ENCODE measurements at places on chromosomes 12 and 14.
A peak's percentile ranks its signal among the peaks of the same experiment; 100 is the strongest.

GRCh38 chr12:69555461-69555860 lies 29.8 kb upstream of the CCT2 start:
- no peak for DNase-seq

- peak; percentile 39 for DNase-seq
Observed at GRCh38 chr14:65301862-65302539, 110.5 kb upstream of the FUT8 start.

DNA sequence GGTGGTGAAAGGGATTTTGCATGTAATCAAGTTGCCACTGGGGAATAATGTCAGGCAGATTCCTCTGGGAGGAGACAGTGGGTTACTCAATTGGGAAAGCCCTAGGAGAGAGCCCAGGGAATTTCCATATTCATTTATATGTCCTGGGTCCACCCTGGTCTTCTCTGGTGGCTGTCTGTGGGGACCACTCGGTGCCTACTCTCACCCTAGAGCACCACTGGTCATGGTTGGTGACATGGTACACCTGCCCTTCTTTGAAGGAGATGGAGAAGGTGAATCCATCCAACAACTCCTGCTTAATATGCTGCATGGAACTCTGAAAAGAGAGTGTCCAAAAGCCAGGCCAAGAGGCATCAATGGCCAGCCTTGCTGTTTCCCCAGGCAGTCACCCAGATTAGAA lies 12.8 kb upstream of the RERG start:
- no peak for DNase-seq

DNA sequence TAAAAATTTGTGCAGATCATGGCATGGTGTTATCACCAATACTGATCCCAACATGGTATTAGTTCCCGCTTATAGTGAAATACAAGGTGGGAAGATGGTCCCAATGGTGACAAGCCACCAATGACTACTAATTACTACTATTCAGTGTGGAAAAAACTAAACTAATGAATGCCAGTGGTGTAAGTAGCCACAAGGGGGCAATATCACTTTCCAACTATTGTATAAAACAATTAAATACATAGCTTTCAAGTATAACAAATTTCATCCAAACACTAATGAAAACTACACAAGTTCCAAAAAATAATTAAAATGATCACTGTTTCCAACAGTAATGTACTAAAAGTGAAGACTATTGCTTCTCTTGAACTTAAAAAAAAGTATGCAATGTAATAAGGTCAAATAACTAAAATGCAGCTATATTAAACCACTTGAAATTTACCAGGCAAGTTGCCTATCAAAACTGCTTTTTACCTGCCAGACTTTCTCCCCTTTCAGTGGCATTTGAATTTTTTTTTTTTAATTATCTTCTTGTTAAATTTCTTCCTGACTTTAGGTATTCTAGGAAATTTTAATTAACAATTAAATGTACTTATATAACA lies 58.0 kb downstream of the PAPLN start:
- peak; percentile 60 for DNase-seq

GRCh38 chr14:89325959-89326358 lies 91.1 kb downstream of the FOXN3 start:
- no peak for DNase-seq

GRCh38 chr14:58832095-58832521 lies 194.3 kb downstream of the DACT1 start:
- DNase-seq = no peak

- DNase-seq = no peak
Observed at GRCh38 chr12:79162948-79163347, 298.4 kb downstream of the SYT1 start.

DNA sequence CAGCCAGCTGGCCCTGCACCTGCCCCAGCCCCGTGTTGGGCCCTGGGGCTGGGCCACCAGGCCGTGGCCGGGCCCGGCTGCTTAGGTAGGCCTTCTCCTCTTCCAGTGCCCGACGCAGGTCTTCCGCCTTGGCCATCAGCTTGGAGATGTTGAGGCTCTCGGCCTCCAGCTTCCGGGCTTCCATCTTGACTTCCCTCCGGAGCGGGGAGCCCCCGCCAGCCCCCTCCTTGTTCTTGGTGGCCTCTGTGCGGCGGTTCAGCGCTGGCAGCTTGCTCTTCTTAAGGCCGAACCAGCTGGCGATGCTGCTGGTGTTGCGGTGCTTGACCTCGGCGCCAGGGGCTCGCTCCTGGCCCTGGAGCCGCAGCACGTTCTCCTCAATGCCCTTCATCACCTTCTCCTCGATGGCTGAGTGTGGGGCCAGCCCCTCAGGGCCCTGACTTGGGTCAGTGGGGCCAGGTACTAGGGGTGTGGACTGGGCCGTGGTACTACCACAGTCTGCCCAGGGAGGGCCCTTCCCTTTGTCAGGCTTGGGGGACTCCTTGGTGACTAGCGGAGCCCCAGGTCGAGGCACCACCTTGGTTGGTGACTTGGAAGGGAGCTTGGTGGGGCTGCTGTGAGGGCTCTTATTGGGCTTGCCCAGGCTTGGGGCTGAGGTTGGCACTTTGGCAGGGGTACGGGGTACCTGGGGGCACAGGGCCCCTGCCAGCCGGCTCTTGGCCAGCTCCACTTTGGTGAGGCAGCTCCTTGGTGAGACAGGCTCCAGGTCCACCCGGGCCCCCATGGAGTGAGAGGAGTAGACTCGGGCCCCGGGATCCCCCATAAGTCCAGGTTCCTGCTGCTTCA lies 33.2 kb downstream of the NCKAP5L start:
- DNase-seq = no peak

DNA sequence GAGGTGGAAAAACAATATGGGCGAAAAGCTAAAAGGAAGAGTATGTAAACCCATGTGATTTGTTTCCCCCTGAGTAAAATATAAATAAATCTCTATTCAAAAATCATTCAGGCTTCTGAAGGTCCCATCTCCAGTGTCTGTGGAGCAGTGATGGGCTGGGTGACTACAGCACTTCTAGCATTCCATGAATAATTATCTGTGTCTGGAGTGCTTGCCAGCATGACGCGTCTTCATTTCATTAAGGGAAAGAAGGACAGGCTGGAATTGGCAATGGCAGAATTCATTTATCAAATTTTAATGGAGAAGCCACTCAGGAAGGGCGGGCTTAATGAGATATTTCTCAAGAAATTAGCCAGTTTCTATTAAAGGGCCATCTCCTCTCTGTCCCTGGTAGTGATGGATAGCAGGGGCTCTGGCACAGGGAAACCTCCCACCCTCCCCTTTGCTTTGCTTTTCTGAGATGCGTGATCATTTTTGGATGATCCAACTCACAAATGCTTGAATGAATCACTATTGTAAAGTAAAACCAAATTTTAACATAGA lies 916.3 kb upstream of the SEL1L start:
- DNase-seq = no peak

- DNase-seq = no peak
Observed at GRCh38 chr14:102905116-102906108, 17.1 kb upstream of the AMN start.

DNA sequence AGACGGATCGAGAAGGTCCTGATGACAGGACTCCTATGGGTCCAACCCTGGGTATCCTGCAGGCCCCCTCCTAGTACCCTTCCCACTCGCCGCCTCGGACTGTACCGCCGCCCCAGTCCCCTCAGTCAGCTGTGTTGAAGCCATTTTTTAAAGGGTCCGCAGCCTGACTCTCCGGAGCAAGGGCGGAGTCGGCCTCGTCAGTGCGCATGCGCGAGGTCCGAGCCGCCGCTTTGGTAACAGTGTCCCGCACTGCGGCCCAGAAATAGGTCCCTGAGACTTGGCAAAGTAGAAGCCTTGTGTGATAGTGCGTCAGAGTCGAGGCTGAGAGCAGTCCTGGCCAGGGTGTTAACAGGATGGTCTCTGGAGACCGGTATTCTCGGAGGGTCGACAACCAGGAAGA lies 769.0 kb upstream of the ALG10B start:
- no peak for DNase-seq

DNA sequence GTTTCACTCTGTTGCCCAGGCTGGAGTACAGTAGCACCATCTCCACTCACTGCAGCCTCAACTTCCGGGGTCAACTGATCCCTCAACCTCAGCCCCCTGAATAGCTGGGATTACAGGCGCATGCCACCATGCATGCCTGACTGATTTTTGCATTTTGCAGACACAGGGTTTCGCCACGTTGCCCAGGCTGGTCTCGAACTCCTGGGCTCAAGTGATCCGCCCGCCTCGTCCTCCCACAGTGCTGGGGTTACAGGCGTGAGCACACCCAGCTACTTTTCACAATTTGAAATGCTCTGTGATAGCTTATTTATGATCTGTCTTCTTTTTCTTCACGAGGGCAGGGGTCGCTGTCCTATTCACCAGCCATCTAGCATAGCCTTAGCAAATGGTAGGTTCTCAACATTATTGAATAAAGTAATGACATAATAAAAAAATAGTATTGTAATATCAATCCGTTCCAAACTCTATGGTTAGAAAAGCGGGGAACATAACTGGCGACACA lies 477 bp upstream of the DDX47 start:
- DNase-seq = no peak

GRCh38 chr12:22100958-22101748 lies 55.1 kb downstream of the CMAS start:
- peak; percentile 63 for DNase-seq

- DNase-seq = no peak
Observed at GRCh38 chr14:95313707-95314106, 6.0 kb downstream of the CLMN start.

- no peak for DNase-seq
Observed at GRCh38 chr14:96122496-96122895, 82.1 kb upstream of the BDKRB2 start.

DNA sequence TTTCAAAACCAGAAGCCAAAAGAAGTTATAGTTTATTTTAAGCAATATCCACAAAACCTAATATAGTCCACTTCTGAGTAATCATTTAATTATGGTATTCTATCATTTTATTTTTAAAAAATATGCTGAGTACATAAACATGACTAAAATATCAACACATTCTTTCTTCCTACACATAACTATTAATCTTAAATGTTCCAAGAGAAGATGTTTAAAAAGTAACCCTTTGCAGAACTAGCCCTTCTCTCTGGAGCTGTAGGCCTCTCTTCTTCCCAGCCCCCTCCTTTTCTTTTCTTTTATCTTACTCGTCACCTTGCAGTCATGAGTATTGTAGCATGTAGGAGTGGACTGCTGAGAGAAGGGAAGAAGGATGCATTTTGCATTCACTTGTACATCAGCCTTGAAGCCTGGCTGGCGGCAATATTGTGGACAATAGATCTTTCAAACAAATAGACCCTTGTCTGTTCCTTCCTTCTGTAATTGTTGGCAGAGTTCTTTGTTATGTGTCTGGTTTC lies 941.9 kb downstream of the NRXN3 start:
- DNase-seq = no peak

DNA sequence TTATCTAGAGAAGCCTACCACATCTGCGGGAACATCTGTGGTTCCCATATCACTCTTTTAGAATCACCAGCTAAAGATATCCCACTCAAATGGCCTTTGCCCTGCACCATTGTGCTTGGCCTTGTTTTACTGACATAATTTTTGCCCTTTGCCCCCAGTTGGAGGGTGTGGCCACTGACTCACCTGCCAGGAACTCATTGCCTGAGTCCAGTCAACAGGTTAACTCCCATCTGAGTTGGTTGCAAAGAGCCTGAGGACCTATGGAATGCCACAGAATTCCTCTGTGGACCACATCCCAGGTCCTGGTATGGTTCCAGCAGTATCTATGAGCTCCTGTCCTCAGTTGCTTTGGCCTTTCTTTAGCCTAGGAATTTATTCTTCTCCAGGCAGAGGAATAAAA lies 55.7 kb upstream of the PTGR2 start:
- DNase-seq = no peak

DNA sequence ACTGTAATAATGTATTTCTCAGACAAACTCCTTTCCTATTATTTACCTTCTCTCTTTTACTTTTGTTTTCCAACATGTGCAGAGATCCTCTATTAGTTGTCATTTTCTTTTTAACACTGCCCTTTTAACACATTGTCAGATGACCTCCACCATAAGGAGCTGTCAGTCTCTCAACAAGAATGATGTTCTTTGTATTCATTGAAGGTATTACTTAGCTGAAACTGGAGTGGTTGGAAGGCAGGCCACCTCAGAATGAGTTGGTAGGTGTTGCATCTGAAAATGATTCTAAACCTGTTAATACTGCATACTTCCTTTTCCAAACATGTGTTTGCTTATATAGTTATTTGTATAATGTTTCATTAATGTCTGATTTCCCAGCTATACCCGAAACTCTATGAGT lies 16.9 kb downstream of the TMEM117 start:
- DNase-seq = no peak

GRCh38 chr14:50862036-50862570 lies 9.8 kb upstream of the ABHD12B start:
- no peak for DNase-seq

DNA sequence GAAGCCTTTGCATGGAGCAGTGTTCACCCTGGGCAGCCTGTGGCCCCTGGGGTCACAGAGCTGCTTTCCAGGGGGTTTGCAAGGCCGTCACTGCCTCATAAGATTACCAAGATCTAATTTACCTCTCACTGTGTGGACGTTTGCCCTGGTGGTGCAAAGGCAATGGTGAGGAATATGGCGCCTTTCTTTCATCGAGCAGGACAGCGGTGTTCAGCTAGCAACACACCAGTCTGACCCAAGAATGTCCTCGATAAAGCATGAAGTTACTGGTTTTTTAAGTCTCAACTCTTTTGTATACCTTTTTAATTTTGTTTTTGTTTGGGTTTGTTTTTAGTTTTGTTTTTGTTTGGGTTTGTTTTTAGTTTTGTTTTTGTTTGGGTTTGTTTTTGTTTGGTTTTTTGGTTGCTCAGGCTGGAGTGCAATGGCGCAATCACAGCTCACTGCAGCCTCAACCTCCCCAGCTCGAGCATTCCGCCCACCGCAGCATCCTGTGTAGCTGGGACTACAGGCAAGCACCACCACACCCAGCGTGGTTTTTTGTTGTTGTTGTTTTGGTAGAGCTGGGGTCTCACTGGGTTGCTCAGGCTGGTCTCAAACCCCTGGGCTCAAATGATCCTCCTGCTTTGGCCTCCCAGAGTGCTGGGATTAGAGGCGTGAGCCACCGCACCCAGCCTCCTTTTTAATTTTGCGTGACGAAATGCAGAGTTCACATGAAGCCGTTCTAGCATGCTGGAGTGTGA lies 57.9 kb downstream of the PPP2R5C start:
- no peak for DNase-seq

DNA sequence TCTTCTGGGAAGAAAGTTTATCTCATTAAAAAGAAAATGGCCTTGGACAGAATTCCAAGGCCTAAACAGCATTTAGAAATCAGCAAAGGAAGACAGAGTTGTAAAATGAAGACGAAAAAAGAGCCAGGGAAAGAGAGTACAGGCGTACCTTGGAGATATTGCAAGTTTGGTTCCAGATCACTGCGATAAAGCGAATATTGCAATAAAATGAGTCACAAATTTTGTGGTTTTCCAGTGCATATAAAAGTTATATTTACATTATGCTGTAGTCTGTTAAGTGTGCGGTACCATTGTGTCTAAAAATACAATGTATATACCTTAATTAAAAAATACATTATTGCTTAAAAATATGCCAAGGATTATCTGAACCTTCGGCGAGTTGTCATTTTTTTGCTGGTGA lies 9.0 kb downstream of the PCNX1 start:
- DNase-seq = no peak

- no peak for DNase-seq
Observed at GRCh38 chr12:64636856-64637255, 26.6 kb downstream of the RASSF3 start.
